ENCODE measurements at places on chromosomes 1 and 21.

DNA sequence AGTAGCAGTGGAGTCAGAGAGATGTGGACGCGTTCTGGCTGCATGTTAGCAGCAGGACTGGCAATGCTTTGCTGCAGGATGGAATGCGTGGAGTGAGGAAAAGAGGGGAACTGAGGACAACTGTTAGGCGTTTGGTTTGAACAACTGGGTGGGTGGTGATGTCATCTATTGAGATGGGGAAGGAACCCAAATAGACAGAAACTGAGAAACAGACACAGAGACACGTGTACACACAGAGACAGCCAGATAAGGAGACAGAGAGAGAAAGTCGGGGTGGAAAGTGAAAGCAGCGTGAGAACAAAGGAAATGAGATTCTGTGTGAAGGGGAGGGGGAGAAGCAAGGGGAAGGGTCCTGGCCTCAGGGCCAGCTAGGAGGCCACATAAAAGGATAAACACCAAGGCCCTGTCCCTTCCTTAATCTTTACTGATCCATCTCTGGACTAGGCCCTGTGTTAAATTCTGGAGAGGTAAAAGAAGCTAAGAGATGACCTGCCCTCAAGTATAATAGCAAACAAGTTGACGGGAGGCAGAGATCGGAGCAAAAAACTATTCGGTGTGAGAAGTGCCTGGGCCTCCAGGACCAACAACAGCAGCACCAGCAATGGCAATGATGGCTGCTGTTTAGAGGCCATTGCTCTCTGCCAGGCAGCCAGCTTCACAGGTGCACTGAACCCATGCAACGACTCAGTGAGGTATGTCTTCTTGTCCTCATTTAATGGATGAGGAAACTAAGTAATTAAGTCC is 31.6 kb downstream of the VWA5B1 start:
- no peak for DNase-seq

GRCh38 chr1:63874278-63874880 is 100.6 kb downstream of the ROR1 start:
- no peak for DNase-seq

DNA sequence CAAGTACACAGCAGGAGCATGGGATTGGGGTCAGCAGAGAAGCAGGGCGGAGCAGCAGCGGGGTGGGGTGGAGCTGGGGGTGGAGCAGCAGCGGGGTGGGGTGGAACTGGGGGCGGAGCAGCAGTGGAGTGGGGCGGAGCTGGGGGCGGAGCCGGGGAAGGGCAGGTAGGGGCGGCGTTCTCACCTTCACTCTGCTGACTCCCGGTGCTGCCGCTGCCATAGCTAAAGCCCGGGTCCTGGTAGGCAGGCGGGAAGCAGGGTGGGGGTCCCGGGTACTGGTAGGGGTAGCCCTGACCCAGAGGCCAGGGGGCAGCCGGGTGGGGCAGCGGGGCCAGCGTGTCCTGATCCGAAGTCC is 6.7 kb downstream of the TAS1R3 start:
- DNase-seq: no peak

DNA sequence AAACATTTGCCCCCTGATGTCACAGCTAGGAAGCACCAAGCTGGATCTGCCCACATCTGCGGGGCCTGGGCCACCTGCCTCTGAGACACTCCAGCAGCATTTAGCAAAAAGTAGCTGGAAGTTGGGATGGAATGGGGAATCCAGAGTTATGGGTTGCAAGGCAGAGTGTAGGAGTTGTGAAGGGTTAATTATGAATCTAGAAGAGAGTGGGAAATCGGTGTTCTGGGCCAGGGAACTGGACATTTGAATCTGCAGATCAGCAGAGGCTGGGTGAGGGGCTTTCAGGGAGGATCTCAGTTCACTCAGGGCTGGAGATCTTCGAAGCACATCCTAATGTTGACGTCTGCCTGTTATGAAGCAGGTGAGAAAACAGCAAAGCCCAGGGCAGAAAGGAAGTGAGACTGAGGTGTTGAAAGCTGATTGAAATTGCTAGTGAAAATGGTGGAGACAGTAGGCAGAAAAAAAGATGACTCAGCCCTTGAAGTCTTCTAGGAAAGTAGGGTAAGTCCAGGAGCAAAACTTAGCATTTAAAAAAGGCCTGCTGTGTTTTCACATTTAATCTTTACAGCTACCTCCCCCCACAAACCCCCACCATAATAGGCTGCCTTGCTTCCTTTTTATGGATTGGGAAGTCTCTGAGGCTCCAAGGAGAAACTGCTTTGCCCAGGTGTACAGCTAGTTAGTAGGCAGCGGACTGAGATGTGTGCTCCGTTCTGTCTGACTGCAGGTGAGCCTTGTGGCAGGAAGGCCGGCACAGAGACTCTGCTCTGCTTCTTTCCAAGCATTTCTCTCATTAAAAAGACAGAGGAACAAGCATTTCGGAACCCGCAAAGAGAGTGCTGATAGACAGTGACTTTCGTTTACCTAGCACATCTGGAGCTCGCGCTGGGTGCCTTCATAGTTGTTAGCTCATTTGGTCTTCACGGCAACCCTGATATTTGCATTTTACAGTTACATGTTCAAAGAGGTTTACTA is 7.2 kb downstream of the VANGL1 start:
- DNase-seq: no peak

- DNase-seq: no peak
Observed at GRCh38 chr1:31944205-31945089, 6.3 kb upstream of the PTP4A2 start.

GRCh38 chr21:25191141-25191540 is 416.1 kb downstream of the MRPL39 start:
- DNase-seq: no peak

GRCh38 chr1:85111695-85112094 is 63.4 kb upstream of the MCOLN3 start:
- no peak for DNase-seq

GRCh38 chr1:205013683-205014367 is 29.2 kb upstream of the CNTN2 start:
- no peak for DNase-seq

- DNase-seq: no peak
Observed at GRCh38 chr1:9888886-9889285, 21.2 kb downstream of the CTNNBIP1 start.

DNA sequence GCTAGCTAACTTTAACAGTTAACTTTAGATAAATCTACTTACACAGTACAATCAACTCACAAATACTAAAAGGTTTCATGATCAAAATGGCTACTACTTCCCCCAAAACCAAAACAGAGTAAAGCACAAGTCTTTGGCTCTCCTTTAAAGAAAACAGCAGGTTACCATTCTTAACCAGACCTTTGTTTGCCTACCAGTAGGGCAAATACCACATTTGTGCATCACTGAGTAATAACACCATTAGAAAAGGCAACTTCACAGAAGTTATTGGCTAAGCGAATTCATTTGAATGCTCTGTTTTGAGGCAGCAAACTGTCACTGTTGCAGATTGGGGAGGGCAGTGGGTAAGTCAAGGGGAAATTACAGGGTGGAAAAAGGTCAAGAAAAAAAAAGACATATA is 17.3 kb upstream of the SERPINC1 start:
- DNase-seq: no peak

DNA sequence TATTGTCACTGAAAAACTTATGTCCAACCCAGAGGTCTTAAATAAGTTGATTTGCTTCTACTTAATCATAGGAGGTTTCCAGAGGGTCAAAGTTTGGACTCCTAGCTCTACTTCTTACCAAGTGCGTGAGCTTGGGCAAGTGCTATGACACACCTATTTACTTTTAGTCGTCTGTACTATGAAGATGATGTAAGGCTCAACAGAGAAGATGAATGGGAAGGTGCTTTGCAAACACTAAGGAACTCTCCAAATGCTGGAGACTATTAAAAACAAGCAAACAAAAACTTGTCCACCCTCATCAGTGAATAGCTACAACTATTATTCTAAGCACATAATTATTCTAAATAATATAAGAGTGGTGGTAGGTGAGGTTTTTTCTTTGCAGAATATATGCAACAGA is 232.3 kb upstream of the USP24 start:
- DNase-seq: no peak

Data from kidney epithelial cell (primary cell).